Brain microvascular endothelial cell (primary cell): ENCODE measurements at places on chromosomes 12 and 14.

DNA sequence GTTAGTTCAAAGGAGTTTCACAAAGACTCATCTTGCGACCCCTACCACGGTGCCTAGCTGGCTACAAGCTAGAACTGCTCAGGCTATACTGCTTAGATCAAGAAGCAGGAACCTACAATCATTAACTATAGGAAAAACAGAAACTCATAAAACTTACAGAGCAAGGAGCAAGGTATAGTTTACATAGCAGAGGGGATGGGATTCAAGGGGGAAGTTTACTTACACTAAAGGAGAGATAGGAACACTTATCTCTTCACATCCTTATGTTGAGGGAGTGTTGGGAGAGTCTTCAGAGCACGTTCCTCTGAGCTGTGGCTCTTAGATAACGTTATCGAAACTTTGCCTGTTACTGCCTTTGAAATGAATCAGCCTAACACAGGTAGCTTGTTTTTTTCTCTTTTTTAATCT lies 58.1 kb downstream of the FSCB start:
- no peak for DNase-seq

DNA sequence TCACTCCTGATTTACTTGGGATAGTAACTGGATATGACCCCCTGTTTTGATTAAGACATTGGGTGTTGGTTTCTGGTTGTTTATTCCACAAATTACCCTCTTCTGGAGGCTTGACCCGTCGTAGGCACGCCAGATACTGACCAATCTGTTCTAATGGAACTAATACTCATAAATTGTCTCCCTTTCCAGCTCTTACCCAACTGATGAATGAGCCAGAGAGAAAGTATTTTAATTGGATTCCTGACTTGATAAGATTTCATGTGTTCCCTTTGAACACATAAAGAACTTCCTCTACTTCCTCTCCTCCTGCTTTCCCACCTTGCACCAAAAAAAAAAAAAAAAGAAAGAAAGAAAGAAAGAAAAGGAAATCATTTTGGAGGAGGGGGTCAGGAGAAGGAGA lies 340.9 kb downstream of the PCNX1 start:
- no peak for DNase-seq

DNA sequence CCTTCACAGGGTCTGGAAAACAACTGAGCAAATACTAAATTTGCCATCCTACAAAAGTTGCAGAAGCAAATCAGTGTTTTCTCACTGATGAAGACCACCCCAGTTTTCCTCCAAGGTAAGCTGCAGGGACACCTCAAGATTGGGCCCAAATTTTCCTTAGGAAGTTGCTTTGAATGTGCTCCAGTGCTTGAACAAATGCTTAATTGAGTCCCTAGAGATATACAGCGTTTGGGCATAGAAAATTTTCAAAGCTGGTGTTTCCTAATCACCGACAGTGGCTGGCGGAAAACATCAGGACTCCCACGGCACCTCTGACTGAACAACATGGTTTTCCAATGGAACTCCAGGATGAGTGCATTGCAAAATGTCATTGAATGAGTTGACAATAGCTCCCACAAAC lies 92.5 kb upstream of the HMGA2 start:
- DNase-seq = no peak

GRCh38 chr14:103423050-103423461 lies 37.8 kb downstream of the MARK3 start:
- DNase-seq = peak; percentile 63

DNA sequence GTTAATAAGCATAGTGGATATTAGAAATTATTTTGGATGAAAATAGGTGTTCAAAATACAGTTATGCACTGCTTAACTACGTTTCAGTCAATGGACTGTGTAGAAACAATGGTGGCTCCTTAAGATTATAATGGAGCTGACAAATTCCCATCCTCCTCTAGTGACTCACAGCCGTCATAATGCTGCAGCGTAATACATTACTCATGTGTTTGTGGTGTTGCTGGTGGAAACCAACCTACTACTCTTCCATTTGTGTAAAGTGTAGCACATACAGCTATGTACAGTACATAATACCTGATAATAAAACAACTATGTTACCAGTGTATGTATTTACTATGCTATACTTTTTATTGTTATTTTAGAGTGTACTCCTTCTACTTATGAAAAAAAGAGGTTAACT lies 111.2 kb upstream of the TMCC3 start:
- peak; percentile 97 for DNase-seq

GRCh38 chr12:122995503-122996187 lies 15.2 kb downstream of the ARL6IP4 start:
- DNase-seq = no peak

DNA sequence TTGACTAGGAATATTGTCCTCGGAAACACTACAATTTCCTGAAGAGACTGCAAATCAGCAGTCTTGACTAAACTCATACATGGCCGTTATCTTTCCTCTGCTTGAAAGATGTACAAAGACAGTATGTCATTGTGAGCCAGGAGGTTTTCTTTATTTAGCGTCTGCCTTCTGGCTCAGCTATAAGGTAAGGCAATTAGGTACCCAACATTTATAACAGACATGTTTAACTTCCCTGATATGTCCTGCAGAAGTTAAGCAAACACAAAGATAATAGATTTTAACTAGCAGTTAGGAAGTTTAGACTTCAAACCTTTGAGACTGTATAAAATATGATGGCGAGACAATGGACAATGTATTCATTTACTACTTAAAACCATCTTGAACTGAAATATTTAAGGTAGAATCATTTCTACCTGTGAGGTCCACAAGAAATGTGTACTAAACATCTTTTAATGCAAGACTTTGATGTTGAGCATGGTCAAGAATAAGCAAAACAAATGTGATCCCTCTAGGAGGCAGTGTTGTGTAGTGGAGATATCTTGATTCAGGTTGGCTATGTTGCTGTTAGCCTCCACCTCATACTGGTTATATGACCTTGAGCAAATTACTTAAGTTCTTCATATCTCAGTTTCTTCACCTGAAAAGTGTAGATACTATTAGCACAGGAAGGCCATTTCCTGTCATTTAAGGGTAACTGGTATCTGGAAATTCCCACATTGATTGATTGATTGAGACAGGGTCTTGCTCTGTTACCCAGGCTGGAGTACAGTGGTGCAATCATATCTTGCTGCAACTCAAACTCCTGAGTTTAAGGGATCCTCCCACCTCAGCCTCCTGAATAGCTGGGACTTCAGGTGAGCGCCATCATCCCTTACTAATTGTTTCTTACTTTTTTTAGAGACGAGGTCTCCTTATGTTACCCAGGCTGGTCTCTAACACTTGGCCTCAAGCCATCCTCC lies 96.3 kb upstream of the EEA1 start:
- peak; percentile 66 for DNase-seq

GRCh38 chr12:114697243-114697716 lies 13.3 kb upstream of the TBX3 start:
- no peak for DNase-seq

GRCh38 chr14:54050759-54051158 lies 94.1 kb upstream of the BMP4 start:
- no peak for DNase-seq

- DNase-seq = peak; percentile 85
These were observed 43.9 kb upstream of the GNPNAT1 start for GRCh38 chr14:52835122-52835903.

DNA sequence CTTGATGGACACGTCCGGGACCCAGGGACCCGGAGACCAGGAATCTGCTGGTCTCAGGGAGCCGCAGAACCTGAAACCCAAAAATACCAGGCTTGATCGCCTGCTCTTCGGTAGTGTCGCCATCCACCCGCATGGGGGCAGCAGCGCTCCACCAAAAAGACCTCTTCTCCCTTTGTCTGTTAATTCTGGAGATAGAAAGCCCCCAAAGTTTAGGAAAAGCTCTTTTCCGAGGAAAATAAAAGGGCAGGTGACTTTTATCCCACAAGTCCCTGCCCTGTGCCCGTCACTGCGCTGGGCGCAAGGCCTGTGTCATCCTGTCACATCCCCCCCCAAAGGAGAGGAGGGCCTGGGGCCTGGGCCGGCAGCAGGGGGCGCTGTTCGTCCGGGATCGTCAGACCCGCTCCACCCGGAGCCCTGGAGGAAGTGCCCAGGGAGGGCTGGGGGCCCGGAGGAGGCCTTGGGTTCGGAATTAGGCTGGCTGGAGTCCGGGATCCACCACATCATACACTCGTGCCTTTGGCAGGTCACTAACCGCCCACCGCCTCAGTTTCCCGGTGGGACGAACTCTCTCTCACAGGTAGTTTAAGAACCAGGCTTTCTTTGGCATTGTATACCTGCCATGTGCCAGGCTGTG lies 31.9 kb downstream of the DAD1 start:
- DNase-seq = peak; percentile 48

DNA sequence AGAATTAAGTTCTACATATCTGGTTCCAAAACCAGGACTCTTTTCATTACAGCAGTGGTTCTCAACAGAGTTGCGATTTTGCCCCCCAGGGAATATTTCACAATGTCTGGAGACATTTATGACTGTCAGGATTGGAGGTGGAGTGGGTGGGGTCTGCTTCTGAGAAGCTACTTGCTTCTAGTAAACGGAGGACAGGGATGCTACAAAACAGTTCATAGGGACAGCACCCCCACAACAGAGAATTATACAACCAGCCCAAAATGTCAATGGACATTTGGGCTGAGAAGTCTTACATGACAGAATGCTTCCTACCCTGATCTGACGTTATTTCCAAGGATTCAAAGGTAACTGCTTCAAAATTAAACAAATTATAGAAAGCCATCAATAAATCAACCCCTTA lies 739 bp upstream of the SPATA7 start:
- no peak for DNase-seq

GRCh38 chr14:61108496-61109141 lies 127.6 kb downstream of the SLC38A6 start:
- no peak for DNase-seq

GRCh38 chr12:4269279-4269991 lies 4.1 kb upstream of the CCND2 start:
- peak; percentile 34 for DNase-seq

DNA sequence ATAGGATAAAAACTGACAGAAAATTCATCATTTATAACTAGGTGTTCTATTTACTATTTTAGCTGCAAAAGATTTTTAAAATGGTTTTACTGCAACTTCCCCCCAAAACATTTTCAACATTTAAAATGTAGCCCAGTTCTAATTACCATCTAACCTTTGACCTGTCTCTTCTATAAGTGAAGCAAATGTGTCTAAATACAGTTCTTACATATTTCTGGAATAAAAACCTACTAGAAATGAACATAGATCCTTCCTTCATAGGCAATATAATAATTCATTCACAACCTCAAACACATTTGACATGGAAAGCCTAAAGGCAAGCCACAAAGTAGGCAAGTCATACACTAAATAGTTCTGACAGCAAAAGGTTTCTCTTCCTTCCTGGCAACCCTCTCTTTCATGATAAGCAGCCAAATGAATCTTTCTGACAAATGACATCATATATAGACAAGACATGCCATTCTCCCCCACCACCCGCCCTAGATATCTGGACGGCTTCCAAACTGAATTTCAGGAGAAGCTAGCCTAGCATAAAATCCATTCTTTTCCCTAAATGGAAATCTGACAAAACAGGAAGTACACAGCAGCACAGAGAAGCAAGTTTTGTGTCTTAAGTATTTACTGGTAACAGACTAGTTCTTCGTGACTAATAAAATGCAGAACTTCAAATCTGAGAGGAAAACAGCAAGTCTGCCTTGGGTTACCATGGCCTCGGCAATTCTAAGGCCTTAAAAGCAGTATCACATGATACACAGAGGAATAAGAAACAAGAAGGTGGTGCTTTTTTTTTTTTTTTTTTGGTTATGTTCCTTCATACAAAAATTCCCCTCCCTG lies 17.2 kb upstream of the ARID4A start:
- DNase-seq = peak; percentile 93

DNA sequence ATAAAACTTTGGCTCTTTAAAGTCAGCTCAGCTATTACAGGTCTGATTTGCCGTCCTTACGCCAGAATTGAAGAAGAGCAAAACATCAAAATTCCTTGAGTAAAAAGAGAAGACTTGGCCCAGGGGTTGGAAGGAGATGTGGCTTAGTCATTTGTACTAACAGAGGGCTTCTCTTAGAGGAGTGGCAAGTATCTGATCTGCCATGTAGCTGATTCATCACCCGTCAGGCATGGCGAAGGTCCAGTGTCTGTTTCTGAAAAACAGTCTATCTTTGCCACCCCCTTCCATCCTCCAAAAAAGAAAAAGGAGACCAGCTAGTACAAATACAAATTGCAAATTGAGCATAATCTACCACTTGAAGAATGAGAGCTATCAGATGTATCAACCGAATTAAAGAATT lies 91.9 kb downstream of the RAD52 start:
- DNase-seq = peak; percentile 73

GRCh38 chr12:109140560-109140959 lies 24.2 kb downstream of the ACACB start:
- no peak for DNase-seq

- no peak for DNase-seq
These were observed 52.1 kb downstream of the PTPN21 start for GRCh38 chr14:88502740-88503139.

GRCh38 chr14:36747411-36748184 lies 85.9 kb downstream of the PAX9 start:
- DNase-seq = no peak
